ENCODE measurements at places on chromosomes 5 and 9.

DNA sequence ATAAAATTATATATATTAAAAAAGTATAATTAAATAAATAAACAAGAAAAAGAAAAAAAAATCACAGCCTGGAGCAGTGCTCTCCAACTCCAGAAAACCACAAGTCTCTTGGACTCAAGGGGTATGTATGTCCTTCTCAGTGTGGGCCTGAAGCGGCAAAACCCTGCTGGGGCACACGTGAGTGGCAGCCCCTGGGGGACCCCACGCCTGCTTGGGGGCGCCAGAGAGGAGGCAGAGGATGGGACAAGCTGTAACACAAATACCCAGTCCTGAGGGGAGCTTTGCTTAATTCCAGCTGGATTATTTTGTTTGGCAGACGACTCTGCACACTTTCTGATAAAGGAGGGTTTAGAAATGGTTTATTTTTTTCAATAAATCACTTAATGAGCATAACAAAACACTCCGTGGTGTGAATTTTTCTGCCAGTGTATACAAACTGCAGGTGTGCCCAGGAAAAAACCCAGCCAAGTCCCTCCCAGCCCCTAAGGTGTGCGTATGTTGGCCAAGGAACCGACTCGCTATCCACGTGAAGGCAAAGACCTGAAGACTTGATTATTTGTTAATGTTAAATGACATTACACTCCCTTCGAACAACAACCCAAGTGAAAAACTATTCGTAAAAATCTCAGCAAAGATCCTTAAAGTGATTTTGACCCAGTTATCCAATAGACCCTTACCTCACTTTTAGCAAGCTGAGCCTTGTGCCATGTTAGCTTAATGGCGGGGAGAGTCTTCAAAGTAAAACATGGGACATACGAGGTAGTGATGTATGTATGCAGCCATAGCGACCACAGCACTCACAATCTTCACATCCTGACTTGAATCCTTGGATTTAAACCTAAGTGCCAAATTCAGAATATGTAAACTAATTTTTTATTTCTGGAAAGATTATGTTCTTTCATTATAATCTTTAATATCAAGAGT, 32.9 kb downstream of the ANKH start:
- no peak for DNase-seq

- no peak for DNase-seq
Observed at GRCh38 chr5:142602720-142603245, 83.1 kb downstream of the FGF1 start.

DNA sequence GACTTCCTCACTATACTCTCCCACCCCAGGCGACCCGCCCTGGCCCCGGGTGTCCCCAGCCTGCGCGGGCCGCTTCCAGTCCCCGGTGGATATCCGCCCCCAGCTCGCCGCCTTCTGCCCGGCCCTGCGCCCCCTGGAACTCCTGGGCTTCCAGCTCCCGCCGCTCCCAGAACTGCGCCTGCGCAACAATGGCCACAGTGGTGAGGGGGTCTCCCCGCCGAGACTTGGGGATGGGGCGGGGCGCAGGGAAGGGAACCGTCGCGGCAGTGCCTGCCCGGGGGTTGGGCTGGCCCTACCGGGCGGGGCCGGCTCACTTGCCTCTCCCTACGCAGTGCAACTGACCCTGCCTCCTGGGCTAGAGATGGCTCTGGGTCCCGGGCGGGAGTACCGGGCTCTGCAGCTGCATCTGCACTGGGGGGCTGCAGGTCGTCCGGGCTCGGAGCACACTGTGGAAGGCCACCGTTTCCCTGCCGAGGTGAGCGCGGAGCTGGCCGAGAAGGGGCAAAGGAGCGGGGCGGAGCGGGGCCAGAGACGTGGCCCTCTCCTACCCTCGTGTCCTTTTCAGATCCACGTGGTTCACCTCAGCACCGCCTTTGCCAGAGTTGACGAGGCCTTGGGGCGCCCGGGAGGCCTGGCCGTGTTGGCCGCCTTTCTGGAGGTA, 2.1 kb downstream of the CA9 start:
- DNase-seq = peak; percentile 49

- DNase-seq = no peak
Observed at GRCh38 chr5:118293378-118293777, 695.0 kb downstream of the DTWD2 start.

GRCh38 chr5:122151640-122152039, 22.3 kb downstream of the ZNF474 start:
- no peak for DNase-seq

GRCh38 chr5:83265318-83265717, 188.0 kb downstream of the XRCC4 start:
- no peak for DNase-seq

GRCh38 chr5:146041180-146041789, 64.1 kb downstream of the PLAC8L1 start:
- DNase-seq = no peak

- DNase-seq = no peak
Observed at GRCh38 chr9:38423973-38424843, at the start of gene IGFBPL1. TSS of gene IGFBPL1 (minus strand) at chr9:38424454. CDS start at chr9:38424424, 30 bp downstream.

DNA sequence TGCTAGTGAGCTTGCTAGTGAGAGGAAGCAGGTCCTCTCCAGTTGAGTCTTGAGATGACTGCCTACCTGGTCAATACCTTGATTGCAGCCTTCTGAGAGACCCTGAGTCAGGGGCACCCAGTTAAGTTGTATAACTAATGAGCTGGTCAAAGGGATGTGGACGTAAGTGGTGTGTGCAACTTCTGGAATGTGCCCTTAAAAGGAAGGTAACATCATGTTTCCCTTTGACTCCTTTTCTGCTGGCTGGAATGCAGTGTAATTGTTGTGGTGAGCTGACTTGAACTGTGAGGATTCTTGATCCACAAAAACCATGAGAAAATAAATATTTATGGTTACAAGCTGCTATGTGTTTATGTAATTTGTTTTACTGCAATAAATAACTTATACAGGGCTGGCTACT, 2.4 kb upstream of the SNX2 start:
- no peak for DNase-seq

DNA sequence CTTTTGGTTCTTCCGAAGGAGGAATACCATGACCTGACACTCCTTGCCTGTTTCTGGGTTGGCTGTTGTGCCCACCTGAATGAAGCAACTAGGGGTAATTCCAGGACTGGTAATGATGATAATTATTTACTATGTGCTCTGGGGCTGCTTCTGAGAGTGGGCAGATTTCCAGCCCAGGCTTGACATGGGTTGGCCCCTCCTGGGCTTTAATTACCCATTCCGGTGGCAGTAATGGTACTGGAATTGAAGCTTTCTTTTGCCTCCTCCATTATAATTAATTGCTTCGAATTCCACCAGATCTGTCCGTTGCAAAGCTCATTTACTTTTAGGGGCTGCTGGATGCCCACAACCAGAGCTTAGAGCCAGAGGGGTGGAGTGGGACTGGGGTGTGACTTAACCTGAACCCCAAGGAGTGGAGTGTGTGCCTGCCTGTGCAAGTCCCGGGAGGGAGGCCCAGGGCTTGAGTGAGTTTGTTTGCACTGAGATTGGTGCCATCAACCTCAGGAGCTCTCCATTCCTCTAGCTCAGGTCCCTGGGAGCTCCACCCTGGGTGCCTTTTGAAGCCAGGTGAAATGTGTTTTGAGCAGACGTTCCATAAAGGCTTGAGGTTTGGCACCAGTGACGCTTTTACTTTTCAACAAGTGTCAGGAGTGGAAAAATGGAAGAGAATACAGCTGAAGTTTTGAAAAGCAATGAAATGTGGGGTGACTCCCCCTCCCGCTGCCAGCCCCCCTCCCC, 214.6 kb downstream of the PDZD2 start:
- DNase-seq = no peak
